ENCODE measurements at places on chromosomes 12 and 14. TPM values are rescaled to one million over a fixed set of nuclear protein-coding genes. Genes with fewer than 3 reads are reported as not detected.

DNA sequence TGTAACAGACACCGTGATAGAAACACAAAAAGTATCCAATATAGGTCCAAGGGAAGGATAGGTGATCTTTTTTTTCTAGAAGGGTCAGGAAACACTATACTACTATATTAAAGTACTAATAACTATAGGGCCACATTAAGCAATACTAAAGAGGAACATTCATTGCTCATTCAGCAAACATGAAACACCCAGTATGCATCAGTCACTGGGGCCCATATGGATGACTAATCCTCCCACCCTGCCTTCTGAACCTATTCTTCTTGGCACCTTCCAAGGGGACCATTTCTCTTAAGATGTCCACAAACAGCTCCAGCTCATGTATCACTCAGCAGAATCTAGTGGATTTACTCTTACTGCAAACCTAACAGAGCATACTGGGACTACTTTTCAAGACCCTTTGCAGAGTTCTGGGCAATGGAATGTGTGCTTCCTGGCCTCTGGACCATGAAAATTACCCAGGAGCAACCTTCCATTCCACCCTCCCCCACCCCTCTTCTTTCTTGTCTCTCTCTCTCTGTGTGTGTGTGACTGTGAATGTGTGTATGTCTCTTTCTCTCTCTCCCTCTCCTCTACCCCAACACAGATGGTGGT, 187.9 kb downstream of the EPS8 start:
- DNase-seq: no peak
- H3K27me3 ChIP-seq: no peaks in the 10 kb centered on the region
- no peaks in the 10 kb centered on the region for H3K36me3 ChIP-seq
- H3K4me1 ChIP-seq: peaks cover 16% of the 10 kb centered on the region
- H3K27ac ChIP-seq: no peak overlapping the region
- no peak overlapping the region for H3K4me3 ChIP-seq

GRCh38 chr12:17062267-17063036, 456.5 kb upstream of the LMO3 start:
- no peaks in the 10 kb centered on the region for H3K27me3 ChIP-seq
- no peaks in the 10 kb centered on the region for H3K4me1 ChIP-seq
- DNase-seq: no peak
- no peak overlapping the region for H3K4me3 ChIP-seq
- no peaks in the 10 kb centered on the region for H3K36me3 ChIP-seq

Gene C14orf132
- 60.7 TPM for total RNA-seq

- H3K27ac ChIP-seq: no peak overlapping the region
- no peak for DNase-seq
- no peak overlapping the region for H3K4me3 ChIP-seq
- no peaks in the 10 kb centered on the region for H3K4me1 ChIP-seq
Observed at GRCh38 chr14:76320486-76320885, 55.5 kb upstream of the ESRRB start.

Gene TROAP
- 3.0 TPM for total RNA-seq

DNA sequence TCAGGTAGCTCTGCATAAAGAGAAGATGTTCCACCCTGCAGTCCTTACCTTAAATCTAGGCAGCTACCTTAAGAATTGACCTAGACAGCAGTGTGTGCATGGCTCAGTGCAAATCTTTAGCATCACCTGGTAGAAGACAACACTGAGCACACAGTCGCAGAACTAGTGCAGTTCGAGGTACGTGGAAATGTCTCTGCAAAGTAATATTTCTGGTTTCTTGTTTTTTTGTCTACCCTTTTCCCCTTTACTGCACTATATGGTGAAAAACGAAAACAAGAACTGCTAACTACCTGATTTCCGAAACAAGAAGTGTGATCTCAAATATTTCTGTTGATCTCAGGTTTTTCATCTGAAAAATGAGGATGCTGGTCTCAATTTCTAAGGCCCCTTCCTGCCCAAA, 82.5 kb downstream of the ETV6 start:
- no peak for DNase-seq
- H3K4me3 ChIP-seq: no peak overlapping the region
- peak overlapping the region; percentile 59 for H3K27ac ChIP-seq
- H3K27me3 ChIP-seq: no peaks in the 10 kb centered on the region
- no peaks in the 10 kb centered on the region for H3K36me3 ChIP-seq

Gene GALNT9
- not detected for total RNA-seq

DNA sequence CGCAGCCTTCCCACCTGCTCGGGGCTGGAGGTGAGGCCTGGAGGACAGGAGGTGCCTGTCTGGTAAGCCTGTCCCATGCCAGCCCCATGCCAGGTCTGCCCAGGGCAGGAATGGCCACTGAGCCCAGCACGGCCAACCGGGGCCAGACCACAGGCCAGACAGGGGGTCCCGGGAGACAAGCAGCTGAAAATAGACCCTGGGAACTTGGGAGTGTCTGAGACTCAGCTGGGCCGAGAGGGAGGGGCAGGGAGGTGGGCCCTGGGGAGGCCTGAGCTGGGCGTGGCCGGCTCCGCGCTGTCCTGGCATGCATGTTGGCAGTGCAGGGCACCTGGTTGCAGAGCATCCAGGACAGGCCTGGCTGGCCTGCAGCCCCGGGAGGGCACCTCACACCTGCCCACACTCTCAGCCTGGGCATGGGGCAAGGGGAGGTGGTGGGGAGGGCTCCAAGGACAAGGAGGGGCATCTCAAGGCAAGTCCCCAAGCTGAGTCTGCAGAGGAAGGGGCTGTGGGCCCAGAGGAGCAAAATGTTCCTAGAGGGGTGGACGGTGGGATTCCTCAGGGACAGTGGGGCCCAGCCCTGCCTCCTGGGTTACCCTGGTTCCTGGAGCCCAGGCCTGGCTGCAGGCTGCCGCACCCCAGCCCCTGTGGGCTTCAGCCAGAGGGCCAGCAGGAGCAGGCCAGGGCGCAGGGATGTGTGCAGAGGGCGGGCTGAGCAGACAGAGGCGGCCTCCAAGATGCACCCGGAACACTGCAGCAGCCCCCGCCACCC, 3.2 kb upstream of the CRIP1 start:
- H3K27me3 ChIP-seq: no peaks in the 10 kb centered on the region
- peak overlapping the region; percentile 88 for H3K27ac ChIP-seq
- peaks cover 17% of the 10 kb centered on the region for H3K36me3 ChIP-seq

GRCh38 chr12:124286414-124286813, 8.5 kb upstream of the RFLNA start:
- H3K27me3 ChIP-seq: no peaks in the 10 kb centered on the region
- H3K4me1 ChIP-seq: peaks cover 12% of the 10 kb centered on the region
- H3K27ac ChIP-seq: no peak overlapping the region
- H3K36me3 ChIP-seq: no peaks in the 10 kb centered on the region
- no peak overlapping the region for H3K4me3 ChIP-seq

Gene OLR1
- total RNA-seq: 136 TPM

- no peak for DNase-seq
- no peaks in the 10 kb centered on the region for H3K36me3 ChIP-seq
- no peak overlapping the region for H3K27ac ChIP-seq
- no peaks in the 10 kb centered on the region for H3K27me3 ChIP-seq
Observed at GRCh38 chr12:117850048-117850447, 118.7 kb downstream of the KSR2 start.

All from upper lobe of left lung (tissue), 6 donors.